ENCODE measurements at places on chromosomes 1 and 21. TPM values are rescaled to one million over a fixed set of nuclear protein-coding genes. Genes with fewer than 3 reads are reported as not detected.

Gene TMEM269
- total RNA-seq: not detected

Gene TMEM59
- total RNA-seq: 238 TPM

GRCh38 chr1:17688217-17688810 lies 66.8 kb upstream of the ACTL8 start:
- H3K36me3 ChIP-seq: peaks cover 79% of the 10 kb centered on the region
- H3K4me3 ChIP-seq: no peak overlapping the region
- no peak overlapping the region for H3K27ac ChIP-seq
- peaks cover 21% of the 10 kb centered on the region for H3K4me1 ChIP-seq
- H3K27me3 ChIP-seq: no peaks in the 10 kb centered on the region
- no peak for DNase-seq

- H3K27ac ChIP-seq: no peak overlapping the region
- H3K4me1 ChIP-seq: peaks cover 36% of the 10 kb centered on the region
- no peaks in the 10 kb centered on the region for H3K27me3 ChIP-seq
- no peak for DNase-seq
- H3K4me3 ChIP-seq: no peak overlapping the region
- H3K36me3 ChIP-seq: no peaks in the 10 kb centered on the region
These were observed 197.8 kb downstream of the MATN1 start for GRCh38 chr1:30525631-30525970.

DNA sequence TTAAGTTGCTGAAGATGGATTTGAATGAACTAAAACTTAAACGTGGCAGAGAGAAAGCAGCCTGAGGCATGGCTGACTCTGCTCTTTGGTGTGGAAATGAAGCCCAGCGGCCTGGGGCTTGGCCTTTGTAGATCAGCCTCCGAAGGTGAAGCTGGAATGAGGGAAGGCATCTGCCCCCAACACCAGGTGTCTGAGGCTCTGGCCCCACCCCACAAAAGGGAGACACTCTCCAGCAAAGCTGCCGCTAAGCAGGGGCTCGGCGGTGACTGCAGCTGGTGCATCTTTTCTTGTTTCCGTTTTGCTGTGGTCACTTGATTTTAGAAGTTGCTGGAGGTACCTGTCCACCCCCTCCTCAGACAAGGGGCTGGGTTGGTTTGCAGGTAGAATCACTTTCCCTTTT lies 38.2 kb upstream of the NID1 start:
- H3K4me3 ChIP-seq: no peak overlapping the region
- H3K27me3 ChIP-seq: peaks cover 14% of the 10 kb centered on the region
- H3K36me3 ChIP-seq: no peaks in the 10 kb centered on the region
- H3K4me1 ChIP-seq: no peaks in the 10 kb centered on the region
- H3K27ac ChIP-seq: no peak overlapping the region

- H3K36me3 ChIP-seq: no peaks in the 10 kb centered on the region
- no peaks in the 10 kb centered on the region for H3K27me3 ChIP-seq
- no peak overlapping the region for H3K4me3 ChIP-seq
- H3K27ac ChIP-seq: peak overlapping the region; percentile 81
- DNase-seq: no peak
- peaks cover 54% of the 10 kb centered on the region for H3K4me1 ChIP-seq
These were observed 40.6 kb upstream of the RAB4A start for GRCh38 chr1:229230140-229230892.

Measured in esophagus muscularis mucosa (tissue), 4 donors.